ENCODE measurements at places on chromosomes 11 and 22.

DNA sequence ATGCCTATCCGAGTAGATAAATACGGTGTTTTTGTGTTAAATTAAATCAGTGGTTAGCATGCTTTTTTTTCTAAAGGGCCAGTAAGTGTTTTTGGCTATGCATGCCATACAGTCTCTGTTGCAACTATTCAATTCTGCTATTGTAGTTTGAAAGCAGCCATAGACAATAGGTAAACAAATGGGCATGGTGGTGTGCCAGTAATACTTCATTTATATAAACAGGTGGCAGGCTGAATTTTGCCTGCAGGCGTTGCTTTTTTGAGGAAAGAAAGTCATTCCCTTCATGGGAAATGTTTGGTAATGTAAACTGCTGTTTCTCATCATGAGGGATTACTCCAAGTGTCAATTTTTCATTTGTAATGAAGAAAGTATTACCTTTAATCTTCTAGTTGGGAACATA, 106.5 kb downstream of the TMEM135 start:
- no peak for DNase-seq

- DNase-seq = no peak
Observed at GRCh38 chr11:119306373-119306890, 10.5 kb downstream of the MCAM start.

- peak; percentile 16 for DNase-seq
Observed at GRCh38 chr11:73270855-73271477, 1.2 kb upstream of the P2RY6 start.

GRCh38 chr11:94272738-94273313, 31.6 kb upstream of the IZUMO1R start:
- no peak for DNase-seq

DNA sequence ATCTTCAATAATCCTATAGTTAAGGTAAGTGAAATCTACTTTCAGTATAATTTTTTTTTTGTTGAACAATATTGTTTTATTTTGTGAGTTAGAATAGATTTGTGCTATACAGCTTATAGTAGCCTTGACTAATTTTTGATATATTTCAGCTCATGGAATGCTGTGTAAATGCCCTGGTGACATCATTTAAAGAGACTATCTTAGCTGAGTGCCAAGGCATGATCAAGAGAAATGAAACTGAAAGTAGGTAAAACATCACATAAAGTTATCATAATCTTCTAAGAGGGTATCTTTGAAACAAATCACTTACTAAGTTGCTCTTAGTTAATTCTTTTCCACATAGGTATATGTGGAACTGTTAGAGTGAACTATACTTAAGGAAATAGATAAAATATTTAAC, 51.4 kb upstream of the ACAT1 start:
- no peak for DNase-seq
